ENCODE measurements at places on chromosomes 1 and 21.

DNA sequence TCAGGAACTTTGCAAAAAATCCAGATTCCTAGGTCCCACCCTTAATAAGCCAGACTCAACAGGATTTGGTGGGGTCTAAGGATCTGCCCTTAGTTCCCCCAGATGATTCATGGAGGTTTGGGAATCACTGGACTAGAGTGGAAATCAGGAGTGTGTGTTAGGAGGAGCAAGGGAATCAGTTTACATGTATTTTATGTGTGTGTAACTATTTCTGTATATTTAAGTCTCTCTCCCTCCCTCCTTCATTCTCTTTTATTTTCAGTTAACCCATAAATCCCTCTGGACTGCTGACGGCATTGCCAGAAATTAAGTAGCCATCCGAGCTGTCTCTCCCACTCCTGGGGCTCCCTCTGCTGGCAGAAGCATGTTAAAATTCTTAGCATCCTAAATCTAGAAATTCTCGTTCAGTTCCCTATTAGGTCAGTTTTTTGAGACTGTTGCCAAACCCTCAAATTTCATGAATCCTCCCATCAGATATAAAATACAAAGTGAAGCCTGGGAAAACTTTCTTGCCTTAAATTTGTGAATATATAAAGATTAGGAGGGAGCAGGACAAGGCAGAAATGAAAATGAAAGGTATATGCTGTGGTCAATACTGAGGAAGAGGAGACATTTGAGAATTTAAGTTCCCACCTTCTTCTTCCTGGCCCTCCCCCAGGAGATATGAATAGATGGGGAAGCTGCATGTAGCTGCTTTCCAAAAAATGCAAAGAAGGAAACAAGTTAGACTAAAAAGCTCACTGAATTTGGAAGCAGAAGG lies 11.7 kb upstream of the HSD11B1 start:
- peak; percentile 70 for DNase-seq

GRCh38 chr1:174995121-174995520 lies 4.6 kb upstream of the CACYBP start:
- DNase-seq = no peak

GRCh38 chr1:119662034-119662437 lies 14.0 kb upstream of the ZNF697 start:
- no peak for DNase-seq

DNA sequence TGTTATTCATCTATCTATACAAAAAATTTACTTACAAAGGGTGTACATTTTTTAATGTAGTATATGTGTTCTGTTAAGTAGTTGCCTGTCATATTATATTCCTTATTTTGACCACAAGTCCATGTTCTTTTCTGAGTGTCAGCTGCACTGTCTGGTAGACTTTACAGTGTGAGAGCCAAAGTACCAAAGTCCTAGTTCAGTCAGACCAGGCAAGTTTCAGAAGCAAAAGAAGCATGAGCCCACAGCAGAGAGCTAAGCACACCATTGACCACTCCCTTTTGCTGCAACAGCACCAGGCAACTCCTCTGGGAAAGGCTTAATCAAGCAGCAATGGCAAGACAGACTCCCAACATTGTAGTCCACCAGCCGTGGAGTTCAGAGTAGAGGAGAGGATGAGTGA lies 631.9 kb upstream of the PKN2 start:
- no peak for DNase-seq

DNA sequence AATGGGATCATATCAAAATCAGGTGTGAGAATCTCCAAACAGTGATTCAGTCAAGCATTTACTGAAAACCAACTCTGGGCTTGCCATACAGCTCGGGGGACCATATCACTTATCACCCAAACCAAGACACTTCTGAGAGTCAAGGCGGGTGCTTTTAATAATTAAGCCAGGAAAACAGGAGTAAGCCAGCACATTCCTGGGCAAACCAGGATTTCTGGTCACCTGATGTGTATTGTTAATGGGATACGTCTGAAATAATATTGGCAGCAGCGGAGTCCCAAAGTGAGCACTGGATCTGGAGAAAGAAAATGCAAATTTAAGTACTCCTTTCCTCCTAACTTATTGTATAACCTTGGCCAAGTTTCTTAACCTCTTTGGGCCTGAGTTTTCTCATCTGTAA lies 17.6 kb downstream of the OSCP1 start:
- DNase-seq = no peak

- DNase-seq = no peak
These were observed 69.5 kb downstream of the SERINC2 start for GRCh38 chr1:31482482-31483011.

GRCh38 chr1:161954050-161954449 lies 69.6 kb downstream of the OLFML2B start:
- DNase-seq = no peak

DNA sequence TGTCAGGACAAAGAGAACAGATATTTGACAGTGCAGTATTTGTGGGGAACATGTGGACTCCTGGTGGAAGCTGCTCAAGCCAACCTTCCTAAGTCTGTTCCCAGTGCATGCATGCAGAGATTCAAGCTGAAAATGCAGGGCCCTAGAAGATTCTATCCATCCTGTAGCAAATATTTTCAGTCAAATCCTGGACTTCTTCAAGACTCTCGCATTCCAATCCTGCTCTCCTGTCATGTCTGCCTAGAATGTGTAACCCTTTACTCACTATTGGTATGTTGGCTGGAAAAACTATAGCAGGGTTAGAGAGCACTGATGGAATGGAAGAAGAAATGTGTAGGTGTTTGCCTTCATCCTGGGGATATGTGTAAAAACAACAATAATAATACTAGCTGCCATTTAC lies 385.6 kb upstream of the PKN2 start:
- no peak for DNase-seq

GRCh38 chr1:164630626-164631396 lies 71.8 kb downstream of the PBX1 start:
- DNase-seq = no peak

DNA sequence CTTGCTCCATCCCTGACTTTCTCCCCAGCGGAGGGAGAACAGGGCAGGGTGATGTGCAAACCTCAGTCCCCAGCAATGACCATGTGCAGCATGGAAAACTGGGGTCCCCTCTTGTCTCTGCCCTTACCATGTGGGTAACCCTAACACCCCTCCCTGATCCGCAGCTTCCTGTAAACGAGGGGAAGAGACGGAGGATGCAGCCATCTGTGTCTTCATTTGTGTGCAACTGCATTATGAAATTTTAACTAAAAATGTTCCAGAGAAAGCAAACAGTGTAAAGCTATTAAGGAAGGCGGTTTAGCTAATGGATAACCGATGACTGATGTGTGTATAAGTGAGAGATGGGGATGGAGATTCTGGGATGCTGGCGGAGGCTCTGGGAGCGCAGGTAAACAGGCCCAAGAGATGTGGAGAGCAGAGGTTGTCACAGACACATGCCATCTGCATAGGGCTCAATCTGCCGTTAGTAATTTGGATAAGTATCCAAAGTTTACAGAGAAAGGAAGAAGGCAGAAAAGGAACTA lies 206.6 kb downstream of the DSCAM start:
- DNase-seq = no peak

GRCh38 chr1:203360547-203361185 lies 9.7 kb upstream of the FMOD start:
- DNase-seq = no peak

GRCh38 chr1:27572019-27572678 lies 31.8 kb downstream of the AHDC1 start:
- DNase-seq = no peak

- DNase-seq = no peak
These were observed 2.6 kb downstream of the ALPL start for GRCh38 chr1:21511579-21512522.
